ENCODE measurements at places on chromosomes 7 and 10.

DNA sequence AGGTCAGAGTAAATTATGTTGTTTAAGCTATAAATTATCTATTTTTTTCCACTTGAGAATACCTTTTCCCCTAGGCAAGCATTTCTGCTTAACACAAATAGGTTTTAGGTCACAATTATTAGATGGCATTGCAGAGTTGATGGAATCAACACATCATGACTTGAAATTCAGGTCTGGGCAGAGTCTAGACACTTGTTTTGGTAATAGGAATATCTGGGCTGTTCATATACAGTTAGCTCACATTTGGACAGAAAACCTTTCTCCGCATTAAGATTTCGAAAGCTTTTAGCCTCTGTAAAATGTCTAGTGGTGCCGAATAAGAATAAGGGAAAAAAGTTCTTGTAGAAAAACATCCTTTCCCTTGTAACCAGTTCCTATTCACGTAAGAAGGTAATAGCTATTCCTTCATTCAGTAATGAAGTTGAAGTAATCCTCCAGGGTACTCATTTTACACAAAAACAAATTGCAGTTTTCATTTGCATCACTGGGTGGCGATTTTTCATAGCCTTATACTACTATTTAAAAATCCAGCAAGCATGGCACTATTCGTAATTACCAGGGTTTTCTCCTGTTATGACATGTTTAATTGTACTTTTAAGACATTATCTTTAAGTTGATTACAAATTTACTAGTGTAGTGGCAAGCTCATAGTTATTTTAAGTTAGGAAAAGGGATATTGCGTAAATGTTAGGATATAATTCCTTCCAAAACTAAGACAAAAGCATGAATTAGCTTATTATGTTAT, 37.0 kb downstream of the RPA3 start:
- no peak for DNase-seq

GRCh38 chr7:45054442-45054841, 34.3 kb downstream of the NACAD start:
- DNase-seq, result no peak

DNA sequence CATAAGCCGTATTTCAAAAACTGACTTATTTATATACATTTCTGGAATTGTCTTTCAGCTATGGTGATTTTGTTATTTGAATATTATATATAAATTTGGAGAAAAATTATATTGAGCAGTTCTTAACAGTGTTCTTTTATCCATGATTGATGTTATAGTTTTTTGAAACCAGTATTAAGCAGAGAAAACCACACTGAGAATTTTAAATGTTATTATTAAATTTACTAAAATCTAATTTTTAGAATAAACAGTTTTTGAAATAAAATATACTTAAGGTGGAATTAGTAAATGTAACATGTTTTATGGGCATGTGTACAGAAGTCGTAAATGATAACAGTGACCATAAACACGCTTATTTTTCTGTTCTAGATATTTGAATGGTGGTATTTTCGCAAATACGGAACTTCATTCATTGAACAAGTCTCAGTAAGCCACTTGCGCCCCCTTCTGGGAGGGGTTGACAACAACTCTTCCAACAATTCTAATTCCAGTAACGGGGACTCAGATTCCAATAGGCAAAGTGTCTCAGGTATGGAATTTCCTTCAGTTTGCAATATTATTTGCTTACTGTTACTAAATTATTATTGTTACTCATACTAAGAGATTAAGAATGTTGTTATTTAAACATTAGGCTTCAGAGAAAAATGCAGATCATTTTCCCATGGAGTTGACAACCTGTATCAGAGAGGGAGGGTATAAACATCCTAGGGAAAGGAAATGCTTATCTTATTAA, 166.1 kb downstream of the ST7 start:
- peak; percentile 63 for DNase-seq

- no peak for DNase-seq
Observed at GRCh38 chr10:131093795-131094366, 217.6 kb downstream of the TCERG1L start.

DNA sequence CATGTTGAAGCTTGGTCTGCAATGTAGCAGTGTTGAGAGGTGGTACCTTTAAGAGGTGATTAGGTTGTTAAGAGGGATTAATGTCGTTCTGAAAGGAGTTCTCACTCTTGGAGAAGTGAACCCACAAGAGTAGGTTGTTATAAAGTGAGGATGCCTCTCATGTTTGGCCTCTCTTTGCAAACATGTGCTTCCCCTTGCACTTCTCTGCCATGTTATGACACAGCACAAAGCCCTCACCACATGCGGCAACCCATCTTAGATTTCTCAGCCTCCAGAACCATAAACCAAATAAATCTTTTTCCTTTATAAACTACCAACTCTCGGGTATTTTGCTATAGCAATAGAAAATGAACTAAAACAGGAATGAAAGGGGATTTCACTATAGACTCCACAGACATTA, 66.3 kb downstream of the KMT2C start:
- DNase-seq, result no peak

DNA sequence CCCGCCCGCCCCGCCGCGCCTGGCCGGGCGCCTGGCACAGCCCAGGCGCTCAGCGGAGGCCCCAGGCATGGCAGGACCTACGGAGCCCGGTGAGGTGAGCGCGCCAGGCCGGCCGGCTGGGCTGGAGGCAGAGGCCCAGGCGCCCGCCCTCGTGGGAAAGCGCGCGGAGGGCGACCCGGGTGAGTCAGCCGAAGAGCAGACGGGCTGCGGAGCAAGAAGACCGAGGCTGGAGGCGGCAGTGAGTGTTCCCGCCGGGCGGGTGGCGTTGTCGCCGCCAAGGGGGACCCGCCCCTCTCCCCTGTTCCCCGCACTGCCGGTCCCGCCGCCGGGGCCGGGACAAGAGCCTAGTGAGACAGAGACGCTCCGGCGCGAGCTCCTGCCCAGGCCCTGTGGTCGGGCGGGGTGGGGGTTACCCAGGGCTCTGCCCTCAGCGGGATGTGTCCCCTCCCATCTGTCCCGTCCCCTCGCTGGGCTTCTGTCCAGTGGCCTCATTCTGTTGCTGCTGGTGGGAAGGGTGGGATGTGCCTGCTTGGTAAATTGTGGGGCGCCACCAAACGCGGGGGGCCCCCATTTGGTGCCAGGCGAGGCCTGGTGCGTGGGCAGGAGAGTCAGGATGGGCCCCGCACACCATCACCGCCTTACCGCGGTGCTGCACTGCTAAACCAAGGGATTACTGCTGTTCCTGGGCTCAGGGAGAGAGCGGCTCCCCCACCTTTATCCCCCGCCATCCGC, 17.0 kb upstream of the NODAL start:
- DNase-seq, result peak; percentile 53

DNA sequence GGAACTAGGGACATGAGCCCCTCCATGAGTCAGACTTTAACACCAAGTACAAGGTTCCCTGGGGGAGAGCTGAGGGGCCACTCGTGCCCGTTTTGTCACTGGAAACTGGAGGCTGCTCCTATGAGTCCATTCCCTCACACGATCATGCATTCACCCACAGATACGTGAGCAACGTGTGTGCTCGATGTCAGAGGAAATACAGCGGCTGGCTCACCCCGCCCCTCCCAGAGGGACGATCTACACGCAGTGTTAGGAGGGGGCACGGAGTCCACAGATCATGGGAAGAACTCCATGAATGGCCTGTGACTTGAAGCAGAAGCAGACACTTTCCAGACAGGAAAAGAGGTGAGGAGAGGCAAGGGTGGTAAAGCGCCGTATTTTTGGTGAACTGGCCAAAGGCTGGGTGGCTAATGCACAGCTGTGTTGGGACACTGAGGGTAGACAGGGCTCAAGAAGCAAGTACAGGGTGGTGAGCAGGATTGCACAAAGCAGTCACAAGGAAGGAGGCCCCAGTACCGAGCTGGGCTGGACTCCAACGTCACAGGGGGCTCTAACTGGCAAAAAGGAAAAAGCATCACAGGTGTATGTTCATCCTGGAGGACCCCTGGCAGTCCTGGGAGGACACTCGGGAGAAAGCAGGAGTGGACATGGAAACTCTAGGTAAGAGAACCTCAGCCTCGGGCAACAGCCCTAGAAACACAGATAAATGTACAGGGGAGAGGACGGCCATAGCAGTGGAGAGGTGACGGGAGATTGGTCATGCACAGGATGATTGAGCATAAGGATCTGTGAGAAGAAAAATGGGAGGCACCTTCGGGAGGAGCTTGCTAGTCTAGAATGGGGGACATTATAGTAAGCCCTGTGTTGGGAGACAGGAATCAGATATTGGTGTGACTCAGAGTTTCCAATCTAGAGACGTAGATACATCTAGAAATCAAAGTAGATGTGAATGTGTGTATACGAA, 41.2 kb downstream of the TNS3 start:
- DNase-seq, result no peak

DNA sequence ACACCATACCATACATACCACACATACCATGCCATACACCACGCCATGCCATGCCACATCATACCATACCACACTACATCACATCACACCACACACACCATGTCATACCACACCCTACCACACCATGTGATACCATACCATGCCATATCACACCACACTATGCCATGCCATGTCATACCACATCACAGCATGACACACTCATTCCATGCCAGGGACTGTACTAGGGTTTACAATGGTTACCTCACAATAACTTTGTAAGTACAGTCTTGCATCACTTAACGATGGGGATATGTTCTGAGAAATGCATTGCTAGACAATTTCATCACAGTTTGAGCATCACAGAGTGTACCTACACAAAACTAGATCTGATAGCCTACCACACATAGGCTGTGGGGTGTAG, 14.5 kb downstream of the PYROXD2 start:
- DNase-seq, result no peak

DNA sequence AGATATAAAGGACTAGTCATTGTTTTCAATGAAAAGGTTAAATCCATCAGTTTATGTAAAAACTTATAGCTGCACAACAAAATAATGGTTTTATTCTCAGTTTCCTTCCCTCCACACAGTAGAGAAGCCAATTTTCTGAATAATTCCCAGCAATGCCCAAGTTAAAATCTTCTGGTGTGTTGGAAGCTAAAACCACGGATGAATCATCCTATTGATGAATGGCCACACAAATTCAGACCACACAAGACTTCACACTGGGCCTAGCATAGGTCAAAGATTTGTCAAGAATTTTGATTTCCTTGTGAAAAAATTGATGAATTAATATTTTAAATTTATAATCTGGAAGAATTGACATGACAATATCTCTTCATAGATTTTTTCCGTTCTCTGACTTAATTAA, 617.6 kb downstream of the INHBA start:
- no peak for DNase-seq

- DNase-seq, result no peak
Observed at GRCh38 chr10:109454691-109455090, 468.6 kb downstream of the XPNPEP1 start.

GRCh38 chr7:128003787-128004186, 27.4 kb downstream of the LRRC4 start:
- DNase-seq, result no peak

DNA sequence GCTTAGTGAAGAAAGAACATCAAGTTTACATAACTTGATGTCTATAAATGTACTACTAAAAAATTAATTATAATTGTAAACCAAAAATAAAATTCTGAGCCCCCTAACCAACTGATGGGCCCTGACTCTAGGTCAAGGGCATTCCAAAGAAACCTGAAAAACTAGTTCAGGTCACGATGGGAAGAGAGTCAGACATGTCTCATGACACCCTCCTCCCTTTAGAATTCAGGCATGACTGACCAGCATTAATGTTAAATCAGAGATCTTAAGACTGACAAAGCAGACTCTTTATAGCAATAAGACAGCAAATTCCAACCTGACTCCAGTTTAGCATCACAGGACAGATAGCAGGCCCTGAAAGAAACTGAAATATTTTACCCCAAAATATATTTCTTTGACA, 21.6 kb upstream of the OTUD1 start:
- DNase-seq, result no peak

DNA sequence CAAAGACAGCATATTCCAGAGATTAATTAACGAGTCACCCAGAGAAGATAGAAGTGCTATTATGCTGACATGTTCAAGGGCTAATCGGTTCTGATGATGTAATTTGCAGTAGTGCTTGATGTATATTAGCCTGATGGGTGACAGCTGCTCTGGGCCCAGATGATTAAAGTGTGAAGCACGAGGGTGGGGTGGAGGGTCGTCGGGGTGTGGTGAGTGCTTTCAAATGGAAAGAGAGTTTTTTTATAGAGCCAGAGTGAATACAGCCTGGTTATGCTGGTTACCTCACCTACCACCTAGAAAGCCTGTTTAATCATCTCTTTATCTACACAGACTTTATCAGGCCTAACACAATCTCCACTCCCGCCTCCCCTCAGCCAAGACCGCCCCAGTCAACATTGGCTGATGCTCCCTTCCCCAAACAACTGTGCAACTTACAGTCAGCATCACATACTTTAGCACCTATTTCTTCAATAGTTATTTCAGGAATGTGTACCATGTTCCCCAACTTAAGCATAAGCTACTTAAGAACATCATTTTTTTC, 11.5 kb upstream of the STN1 start:
- DNase-seq, result no peak

DNA sequence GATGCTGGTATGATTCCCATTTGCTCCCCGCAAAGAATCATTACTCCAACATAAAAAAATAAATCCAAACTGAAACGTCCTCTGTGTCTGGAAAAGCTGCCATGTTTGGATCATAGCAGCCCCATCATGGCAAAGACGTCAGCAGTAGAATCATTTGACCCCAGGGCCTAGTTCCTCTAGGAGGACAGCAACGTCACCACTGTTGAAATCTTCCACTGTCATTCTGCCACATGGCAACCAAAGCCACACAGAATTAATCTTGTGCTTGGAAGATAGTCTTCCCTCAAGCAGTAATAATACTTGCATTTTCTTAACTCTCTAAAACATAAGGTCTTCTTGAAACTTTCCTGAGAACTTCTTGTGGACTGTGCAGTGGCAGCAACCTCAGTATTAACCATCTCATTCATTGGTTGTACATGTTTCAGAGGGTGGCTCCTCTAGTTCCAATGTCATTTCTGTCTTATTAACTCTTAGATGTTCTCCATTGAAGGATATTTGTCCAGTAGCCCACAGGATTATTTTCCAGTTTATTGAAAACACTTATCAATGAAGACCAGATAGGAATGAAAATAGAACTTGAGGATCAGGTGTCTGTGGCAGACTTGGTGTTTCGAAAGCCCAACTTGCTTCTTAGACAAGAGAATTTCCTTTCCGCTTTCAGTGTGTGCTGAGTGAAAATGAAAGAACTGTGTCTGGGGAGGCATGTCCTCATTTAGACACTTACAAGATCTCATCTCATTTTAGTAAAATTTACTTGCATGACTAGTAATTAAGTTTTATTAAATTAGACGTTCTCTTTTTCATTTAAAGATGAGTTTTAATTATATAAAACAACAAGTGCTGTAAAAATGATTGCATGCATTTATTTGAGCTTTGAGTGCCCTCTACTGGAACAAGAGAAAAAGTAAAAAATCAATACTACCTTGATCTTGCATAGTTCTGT, 28.9 kb upstream of the INHBA start:
- no peak for DNase-seq

DNA sequence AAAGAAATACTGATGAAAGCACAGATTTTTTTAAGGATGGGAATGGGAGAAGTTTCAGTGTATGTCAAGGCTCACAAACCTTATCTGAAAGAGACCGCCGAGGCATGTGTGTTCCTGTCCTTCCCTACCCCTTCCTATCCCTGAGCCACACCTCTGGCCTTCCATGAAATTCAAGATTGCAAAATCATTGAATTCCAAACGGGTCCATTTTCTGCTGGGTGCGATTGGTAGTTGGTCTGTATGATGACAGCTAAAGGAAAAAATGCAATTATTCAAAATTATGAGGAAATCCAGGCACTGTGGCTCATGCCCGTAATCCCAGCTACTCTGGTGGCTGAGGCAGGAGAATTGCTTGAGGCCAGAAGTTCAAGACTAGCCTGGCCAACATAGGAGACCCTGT, 170.1 kb downstream of the ARHGAP12 start:
- DNase-seq, result no peak

GRCh38 chr10:79353726-79354125, 6.5 kb downstream of the PPIF start:
- no peak for DNase-seq

Measured in stimulated activated CD4-positive, alpha-beta T cell treated with anti-CD3 and anti-CD28 coated beads, Interleukin-1b, Interleukin-23, amount 100 ng/mL, for 4 hours (primary cell).